ENCODE measurements at places on chromosomes 12 and 14. TPM values are rescaled to one million over a fixed set of nuclear protein-coding genes. Genes with fewer than 3 reads are reported as not detected.

The MORN3 gene
- polyA plus RNA-seq, result 2.4 TPM

DNA sequence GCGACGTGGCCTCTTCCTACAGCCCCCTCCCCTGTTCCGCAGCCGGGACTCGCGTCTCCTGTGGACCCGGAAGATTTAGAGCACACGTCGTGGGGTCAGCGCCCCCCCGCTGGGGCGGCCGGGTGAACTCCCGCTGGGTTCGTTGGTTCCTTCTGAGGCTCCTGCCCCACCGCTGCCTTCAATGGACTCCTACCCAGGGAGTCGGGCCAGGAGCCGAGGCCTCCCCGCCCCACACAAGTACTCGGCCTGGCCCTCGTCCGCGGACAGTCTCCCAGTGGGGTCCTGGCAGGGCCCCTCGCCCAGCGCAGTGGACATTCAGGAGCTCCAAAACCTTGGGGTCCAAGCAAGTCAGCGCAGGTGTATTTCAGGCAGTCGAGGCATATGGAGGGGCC is 1.2 kb downstream of the MMP17 start:
- H3K27ac ChIP-seq, result no peak overlapping the region
- no peaks in the 10 kb centered on the region for H3K27me3 ChIP-seq

DNA sequence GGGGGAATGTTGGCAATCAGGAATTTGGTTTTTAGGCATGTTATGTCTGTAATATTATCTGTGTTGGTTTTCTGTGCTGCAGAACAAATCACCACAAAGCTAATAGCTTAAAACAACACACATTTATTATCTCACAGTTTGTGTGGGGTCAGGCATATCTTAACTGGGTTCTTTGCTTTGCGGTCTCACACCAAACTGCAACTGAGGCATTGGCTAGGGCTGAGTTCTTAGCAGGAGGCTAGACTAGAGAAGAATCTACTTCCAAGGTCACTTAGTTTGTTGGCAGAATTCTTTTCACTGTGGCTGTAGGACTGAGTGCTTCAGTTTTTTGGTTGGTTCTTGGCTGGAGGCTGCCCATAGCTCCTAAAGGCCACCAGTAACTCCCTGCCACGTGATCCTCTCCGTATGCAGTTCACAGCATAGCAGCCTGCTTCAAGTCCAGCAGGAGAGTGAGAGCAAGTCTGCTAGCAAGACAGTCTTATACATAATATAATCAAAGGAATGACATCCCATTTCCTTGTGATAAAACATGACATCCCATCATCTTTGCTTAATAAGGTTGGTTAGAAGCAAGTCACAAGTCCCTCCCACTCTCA is 21.6 kb downstream of the ATF1 start:
- H3K36me3 ChIP-seq, result peaks cover 13% of the 10 kb centered on the region
- no peak for DNase-seq

The GLIPR1L1 gene
- not detected for polyA plus RNA-seq

- H3K27ac ChIP-seq, result no peak overlapping the region
- no peak for DNase-seq
- peaks cover 5% of the 10 kb centered on the region for H3K4me1 ChIP-seq
- H3K36me3 ChIP-seq, result no peaks in the 10 kb centered on the region
- no peak overlapping the region for H3K4me3 ChIP-seq
- no peaks in the 10 kb centered on the region for H3K27me3 ChIP-seq
Measured at GRCh38 chr12:20415028-20415427, 46.7 kb downstream of the PDE3A start.

DNA sequence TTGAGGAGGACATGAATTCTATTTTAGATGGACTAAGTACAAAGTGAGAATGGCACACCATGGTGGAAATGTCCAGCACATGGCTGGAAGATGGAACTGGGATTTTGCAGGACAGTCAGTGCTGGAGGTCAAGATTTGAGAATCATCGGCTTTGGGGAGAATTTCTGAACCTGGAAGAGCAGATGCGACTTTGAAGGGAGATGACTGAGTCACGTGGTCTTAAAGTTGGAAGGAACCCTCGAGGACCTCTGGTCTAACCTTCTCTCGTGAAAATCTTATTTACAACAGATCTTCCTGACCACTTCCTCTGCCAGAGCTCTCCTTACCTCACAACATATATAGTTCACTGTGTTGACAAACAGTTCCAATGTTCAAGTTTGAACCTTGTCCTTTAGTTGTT is 415.4 kb downstream of the ATP23 start:
- H3K4me3 ChIP-seq, result no peak overlapping the region
- H3K27ac ChIP-seq, result no peak overlapping the region
- no peaks in the 10 kb centered on the region for H3K4me1 ChIP-seq
- H3K27me3 ChIP-seq, result no peaks in the 10 kb centered on the region
- DNase-seq, result no peak

GRCh38 chr14:58513272-58513671 is 85.8 kb downstream of the KIAA0586 start:
- H3K4me1 ChIP-seq, result no peaks in the 10 kb centered on the region
- H3K27me3 ChIP-seq, result no peaks in the 10 kb centered on the region
- no peak overlapping the region for H3K27ac ChIP-seq

DNA sequence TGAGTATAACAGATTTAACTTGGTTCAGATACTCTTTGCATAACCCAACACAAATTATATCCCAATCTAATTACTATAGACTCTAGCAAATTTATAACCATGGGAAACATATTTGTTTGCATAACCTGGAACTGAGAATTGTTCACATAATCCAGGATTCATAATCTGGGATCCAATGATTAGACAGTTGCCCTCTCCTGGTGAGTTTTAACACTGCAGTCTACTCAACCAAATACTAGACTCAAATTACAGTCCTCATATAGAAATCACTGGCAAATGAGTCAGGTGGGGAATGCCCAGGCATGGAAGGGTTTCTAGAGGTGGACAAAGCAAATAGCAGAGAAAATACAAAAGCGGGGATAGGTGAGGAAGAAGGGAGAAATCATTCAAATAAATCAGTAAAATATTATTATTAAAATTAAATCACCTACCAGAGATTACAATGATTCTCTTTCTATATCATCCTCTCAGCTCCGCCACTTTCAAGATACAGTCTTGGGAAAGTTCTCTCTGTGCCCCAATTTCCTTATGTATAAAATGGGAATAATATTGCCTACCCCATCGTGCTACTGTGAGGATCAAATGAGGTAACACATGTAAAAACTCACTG is 9.4 kb downstream of the GCH1 start:
- H3K27me3 ChIP-seq, result no peaks in the 10 kb centered on the region
- no peaks in the 10 kb centered on the region for H3K4me1 ChIP-seq
- peak overlapping the region; percentile 39 for H3K27ac ChIP-seq
- peak; percentile 51 for DNase-seq
- no peaks in the 10 kb centered on the region for H3K36me3 ChIP-seq
- H3K4me3 ChIP-seq, result no peak overlapping the region

DNA sequence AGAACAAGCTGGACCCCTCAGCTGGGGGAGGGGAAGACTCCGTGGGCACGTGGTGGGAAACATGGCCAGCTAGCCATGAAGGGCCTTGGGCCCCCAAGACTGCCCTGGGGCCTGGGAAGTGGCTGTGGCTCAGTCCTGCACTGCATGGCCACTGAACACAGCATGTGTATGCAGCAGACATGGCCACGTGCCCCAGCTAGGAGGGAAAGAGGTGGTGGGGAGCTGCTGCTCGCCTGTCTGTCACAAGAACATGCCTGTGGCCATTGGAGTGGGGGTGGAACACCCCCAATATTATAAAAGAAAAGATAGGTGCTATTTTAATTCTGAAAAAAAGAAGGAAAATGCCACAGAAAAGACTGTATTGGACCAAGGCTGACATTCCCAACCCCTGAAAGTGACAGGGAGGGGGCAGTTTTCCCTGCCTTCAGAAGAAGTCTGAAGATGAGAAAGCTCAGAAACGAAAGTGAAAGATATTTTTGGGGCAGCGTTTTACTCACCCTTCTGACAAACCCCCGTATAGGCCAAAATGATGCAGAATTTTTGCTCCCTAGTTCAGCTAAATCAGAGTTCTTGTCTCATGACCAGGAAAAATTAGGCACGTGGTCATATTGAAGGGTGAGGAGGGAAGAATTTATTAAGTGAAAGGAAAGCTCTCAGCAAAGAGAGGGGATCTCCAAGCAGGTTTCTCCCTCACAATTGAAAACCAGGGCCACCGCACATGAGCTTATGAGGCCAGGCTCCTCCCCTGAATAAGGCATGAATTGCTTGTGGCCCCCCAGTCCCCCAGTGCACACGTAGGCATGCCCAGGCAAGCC is 35.2 kb upstream of the PCNX1 start:
- no peaks in the 10 kb centered on the region for H3K36me3 ChIP-seq
- no peak for DNase-seq
- no peak overlapping the region for H3K27ac ChIP-seq
- no peaks in the 10 kb centered on the region for H3K27me3 ChIP-seq

The SERPINA12 gene
- not detected for polyA plus RNA-seq

DNA sequence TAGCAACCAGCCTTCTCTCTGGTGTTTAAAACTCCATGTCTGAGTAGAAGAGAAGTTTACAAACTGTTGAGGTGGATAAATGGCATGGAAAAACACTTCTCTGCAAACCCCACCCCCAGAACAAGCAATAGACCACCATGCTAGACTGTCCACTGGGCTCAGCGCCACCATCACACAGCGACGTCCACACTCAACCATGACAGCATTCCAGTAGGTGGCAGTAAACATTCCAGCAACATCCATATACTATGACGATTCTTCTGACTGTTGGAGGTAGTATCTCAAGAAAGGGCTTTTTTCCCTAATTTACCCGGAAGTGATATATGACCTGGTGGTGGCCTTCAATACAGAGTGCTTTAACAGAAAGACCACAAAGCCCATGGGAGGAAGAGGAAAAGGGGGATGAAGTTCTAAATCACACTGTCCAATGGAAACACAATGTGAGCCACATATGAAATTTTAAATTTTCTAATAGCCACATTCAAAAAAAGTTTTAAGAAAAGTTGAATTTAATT is 152.2 kb downstream of the SLC15A4 start:
- H3K27me3 ChIP-seq, result no peaks in the 10 kb centered on the region
- no peak overlapping the region for H3K27ac ChIP-seq
- H3K4me1 ChIP-seq, result no peaks in the 10 kb centered on the region
- H3K4me3 ChIP-seq, result no peak overlapping the region

The CATSPERB gene
- polyA plus RNA-seq, result 0.10 TPM

DNA sequence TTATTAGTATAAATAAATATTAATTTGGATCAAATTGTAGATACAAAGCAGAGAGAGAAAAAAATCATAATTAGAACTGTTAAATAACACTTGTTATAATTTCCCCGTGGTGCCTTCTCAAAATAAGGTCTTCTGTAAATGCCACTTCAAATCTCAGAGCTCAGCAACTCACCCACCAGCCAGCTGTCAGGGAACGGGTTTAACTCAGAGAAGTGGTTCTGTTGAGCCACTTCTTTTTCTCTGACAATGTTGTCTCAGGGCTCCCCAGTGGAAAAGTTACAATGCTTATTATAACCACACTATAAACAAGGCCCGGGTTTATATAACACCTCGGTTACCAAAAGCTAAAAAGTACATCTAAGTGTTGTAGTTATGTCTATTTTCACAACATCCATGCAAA is 452.6 kb downstream of the GLT1D1 start:
- no peak for DNase-seq
- no peaks in the 10 kb centered on the region for H3K27me3 ChIP-seq
- H3K36me3 ChIP-seq, result no peaks in the 10 kb centered on the region
- no peak overlapping the region for H3K4me3 ChIP-seq

DNA sequence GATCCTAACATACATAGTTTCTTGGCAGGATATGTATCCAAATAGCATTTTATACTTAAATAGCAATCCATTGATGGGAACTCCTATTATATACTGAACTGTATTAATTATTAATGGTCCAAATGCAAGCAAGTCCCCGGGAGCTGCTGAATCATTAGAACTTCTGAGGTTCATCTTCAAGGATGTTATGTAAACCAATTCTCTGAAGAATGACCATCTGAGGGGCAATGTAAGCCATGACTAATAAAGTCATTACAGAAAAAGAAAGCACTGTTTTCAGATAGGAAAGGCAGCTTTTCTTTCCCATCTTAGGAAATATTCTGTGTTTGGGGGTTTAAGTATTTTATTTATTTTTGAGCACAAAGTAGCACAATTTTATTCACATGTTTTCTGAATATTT is 166.1 kb upstream of the SLC16A7 start:
- H3K4me1 ChIP-seq, result no peaks in the 10 kb centered on the region
- DNase-seq, result no peak
- no peaks in the 10 kb centered on the region for H3K36me3 ChIP-seq

GRCh38 chr12:13595536-13596443 is 385.6 kb downstream of the GRIN2B start:
- no peaks in the 10 kb centered on the region for H3K4me1 ChIP-seq
- no peak for DNase-seq
- H3K4me3 ChIP-seq, result no peak overlapping the region
- H3K27me3 ChIP-seq, result no peaks in the 10 kb centered on the region
- no peak overlapping the region for H3K27ac ChIP-seq

The SLC25A21 gene
- polyA plus RNA-seq, result not detected

DNA sequence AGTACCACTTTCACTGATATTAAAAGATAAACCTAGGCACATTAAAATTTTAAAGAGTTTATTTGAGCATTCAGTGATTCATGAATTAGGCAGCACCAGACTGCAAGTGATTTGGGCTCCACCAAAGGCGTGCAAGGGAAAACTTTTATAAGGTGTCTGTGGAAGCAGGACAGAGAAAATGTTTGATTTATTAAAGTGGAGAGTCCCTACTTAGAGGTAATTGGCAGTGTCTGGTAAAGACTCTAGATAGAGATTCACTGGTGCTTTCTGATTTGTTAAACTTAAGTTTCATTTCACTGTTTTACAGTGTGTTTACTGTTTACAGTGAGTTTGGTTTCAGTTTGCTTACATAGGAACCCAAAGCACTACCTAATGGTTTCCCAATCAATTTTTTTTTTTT is 72.8 kb downstream of the ANKS1B start:
- no peak for DNase-seq
- no peaks in the 10 kb centered on the region for H3K36me3 ChIP-seq
- no peaks in the 10 kb centered on the region for H3K27me3 ChIP-seq
- no peak overlapping the region for H3K4me3 ChIP-seq

GRCh38 chr12:1197264-1198018 is 206.4 kb downstream of the ERC1 start:
- H3K4me3 ChIP-seq, result no peak overlapping the region
- H3K36me3 ChIP-seq, result peaks cover 2% of the 10 kb centered on the region
- no peaks in the 10 kb centered on the region for H3K27me3 ChIP-seq
- H3K27ac ChIP-seq, result peak overlapping the region; percentile 47

GRCh38 chr14:62428429-62429203 is 616.6 kb downstream of the KCNH5 start:
- no peak overlapping the region for H3K27ac ChIP-seq
- H3K4me1 ChIP-seq, result no peaks in the 10 kb centered on the region
- DNase-seq, result no peak

GRCh38 chr14:87457720-87458119 is 535.3 kb downstream of the GALC start:
- H3K27ac ChIP-seq, result no peak overlapping the region
- DNase-seq, result no peak
- H3K27me3 ChIP-seq, result no peaks in the 10 kb centered on the region

Data from SK-N-SH (cell line).